DMS79 treated with DMSO at 0.1 percent for 48 hours (cell line): ENCODE measurements at places on chromosomes 13 and 19.

- DNase-seq, result no peak
These were observed 56.9 kb upstream of the ZNF254 start for GRCh38 chr19:24029941-24030636.

DNA sequence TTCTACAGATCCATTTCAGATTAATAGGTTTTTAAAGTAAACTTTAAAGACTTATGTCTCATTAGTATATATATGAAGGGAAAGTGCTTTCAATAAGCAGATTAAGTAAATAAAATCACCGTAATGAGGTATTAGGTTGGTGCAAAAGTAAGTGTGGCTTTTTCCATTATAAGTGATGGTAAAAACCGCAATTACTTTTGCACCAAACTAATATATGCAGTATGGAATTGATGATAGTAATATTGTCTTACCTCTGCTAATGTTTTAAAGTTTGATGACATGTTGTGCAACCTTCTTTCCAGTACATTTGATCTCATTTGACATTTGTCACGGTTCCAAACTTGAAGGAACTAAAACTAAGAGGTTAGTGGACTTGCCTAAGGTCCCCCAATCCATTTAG lies 1819.3 kb downstream of the PCDH9 start:
- no peak for DNase-seq

- DNase-seq, result no peak
These were observed 583 bp downstream of the FGF14 start for GRCh38 chr13:102401265-102401664.

GRCh38 chr13:73235385-73235784 lies 176.6 kb downstream of the KLF5 start:
- no peak for DNase-seq

- peak; percentile 34 for DNase-seq
These were observed 8.5 kb upstream of the CA11 start for GRCh38 chr19:48654299-48655059.

DNA sequence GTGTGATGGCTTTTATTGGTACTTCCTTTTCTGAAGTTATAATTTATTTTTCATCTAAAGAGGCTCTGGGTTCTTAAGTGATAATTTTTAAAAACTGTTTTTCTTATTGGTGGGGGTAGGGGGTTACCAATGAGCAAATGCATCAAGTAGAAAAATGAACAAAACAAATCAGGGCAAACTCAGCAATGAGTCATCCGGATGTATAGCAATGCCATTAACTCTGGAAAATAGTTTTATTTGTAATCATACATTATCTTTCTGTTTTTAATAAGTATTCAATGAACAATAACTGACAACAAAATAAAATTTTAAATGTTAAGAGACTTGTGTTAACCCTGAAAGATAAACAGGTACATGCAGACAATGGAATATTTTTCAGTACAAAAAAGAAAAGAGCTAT lies 67.6 kb downstream of the UFM1 start:
- no peak for DNase-seq
